ENCODE measurements at places on chromosomes 2 and 18.
A peak's percentile ranks its signal among the peaks of the same experiment; 100 is the strongest.

GRCh38 chr2:227805578-227805977, 8.1 kb upstream of the CCL20 start:
- no peak for DNase-seq

DNA sequence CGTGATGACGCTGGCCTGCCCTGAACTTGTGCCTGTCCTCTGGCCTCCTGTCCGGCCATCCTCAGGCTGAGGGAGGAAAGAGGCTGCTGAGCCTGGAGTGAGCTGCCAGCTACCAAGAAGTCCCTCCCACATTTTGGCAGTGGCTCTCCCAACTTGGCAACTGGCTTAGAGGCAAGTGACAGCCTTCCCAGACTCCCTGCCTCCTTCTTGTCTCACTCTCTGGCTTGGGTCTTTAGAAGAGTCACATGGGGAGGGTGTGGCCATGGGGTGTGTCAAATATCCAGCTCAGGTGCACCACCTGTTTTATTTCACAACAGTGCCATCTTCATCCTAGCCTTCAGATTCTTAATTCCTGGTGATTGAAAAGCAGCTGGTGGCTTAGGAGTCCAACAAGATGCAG, 222.9 kb downstream of the PRKCE start:
- no peak for DNase-seq

GRCh38 chr2:47274054-47274782, 119.1 kb upstream of the STPG4 start:
- no peak for DNase-seq

- no peak for DNase-seq
These were observed 258.4 kb downstream of the CD226 start for GRCh38 chr18:69689121-69689759.

GRCh38 chr2:157840568-157841156, 35.5 kb downstream of the ACVR1 start:
- DNase-seq, result no peak

DNA sequence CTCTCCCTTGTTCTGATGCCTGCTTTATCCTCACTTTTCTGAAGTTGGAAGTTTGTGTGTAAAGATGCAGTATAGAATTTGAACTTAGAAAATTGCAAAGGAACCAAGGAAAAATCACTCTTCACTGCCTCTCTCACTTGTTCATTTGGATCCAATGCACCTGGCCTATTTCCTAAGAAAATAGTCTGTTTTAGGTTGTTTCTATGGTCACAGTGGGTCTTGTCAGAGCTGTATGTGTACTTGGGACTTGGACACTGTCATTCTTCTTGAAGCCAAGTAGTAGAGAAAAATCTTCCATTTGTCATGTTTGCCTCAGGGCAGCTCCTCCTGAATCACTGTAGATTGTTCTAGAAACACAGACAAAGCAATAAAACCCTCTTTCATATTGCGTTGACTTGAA, 80.3 kb upstream of the SESTD1 start:
- DNase-seq, result no peak

DNA sequence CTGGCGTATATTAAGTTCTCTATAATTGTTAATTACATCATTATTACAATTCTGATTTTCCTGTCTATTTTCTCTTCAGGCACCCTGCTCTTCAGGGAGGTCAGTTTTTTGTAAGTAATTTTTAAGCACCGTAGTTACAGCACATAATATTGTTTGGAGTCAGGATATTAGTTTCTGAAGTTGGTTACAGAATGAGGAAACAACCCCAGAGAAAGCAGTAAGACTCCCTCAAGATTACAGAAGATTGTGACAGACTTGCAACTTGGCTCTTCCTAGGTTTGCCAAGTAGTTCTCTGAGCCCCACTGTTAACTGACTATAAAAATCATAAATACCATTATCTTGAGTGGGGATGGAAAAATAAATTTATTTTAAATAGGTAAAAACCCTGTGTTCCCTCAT, 921 bp downstream of the RPE start:
- DNase-seq, result no peak

- DNase-seq, result peak; percentile 65
These were observed 79.0 kb downstream of the CIB4 start for GRCh38 chr2:26561918-26562810.
